NCI-H1092 (cell line): ENCODE measurements at places on chromosomes 1 and 21.

DNA sequence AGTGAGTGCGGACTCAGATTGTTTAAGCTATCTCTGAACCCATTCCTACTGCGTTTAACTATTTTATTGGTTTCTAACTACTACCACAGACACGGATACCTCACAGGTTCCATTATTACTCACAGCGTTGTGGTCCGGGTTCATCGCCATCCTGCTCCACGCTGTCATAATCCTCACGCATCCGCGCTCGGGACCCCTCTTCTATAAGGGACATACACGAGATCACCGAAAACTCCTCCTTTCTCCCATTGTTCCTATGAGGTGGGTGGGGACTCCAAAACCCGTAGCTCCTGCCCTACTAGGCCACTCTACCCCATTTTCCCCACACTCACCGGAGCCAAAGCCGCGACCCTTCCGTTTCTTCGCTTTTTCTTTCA lies 610 bp downstream of the RBM8A start:
- no peak for DNase-seq

DNA sequence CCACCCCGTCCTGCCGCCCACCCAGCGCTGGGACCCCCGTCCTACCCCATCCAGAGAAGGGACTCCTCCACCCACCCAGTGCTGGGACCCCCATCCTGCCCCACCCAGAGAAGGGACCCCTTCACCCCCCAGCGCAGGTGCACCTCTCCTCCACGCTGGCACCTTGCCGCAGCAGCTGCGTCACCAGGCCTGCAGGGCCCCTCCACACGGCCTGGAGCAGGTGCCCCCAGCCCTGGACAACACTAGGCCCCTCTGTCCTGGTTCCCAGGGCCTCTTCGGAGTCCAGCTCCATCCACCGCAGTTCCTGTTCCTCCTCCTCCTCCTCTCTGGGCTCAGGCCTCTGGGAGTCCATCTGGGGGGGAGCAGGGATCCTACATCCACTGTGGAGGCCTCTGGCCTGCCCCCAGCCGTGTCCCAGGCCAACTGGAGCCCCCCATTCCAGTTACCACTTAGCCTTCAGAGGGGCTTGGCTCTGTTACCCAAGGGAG lies 378 bp downstream of the ANKRD65 start:
- no peak for DNase-seq

- DNase-seq: no peak
Observed at GRCh38 chr1:3978990-3979325, 78.9 kb upstream of the C1orf174 start.

DNA sequence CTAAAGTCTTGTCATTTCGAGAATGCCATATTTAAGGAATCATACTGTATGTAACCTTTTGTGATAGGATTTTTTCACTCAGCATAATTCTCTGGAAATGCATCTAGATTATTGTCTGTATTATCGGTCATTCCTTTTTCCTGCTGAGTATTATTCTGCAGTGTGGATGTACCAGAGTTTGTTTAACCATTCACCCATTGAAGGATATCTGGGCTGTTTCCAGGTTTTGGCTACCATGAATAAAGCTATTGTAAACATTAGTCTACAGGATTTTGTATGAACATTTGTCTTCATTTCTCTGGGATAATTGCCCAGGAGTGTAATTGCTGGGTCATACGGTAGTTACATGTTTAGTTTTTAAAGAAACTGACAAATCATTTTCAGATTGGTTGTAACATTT lies 61.8 kb downstream of the ATP1A1 start:
- DNase-seq: no peak

- no peak for DNase-seq
Observed at GRCh38 chr1:100035214-100035613, 65.4 kb downstream of the SLC35A3 start.

- DNase-seq: no peak
Observed at GRCh38 chr1:115531631-115532264, 110.0 kb upstream of the VANGL1 start.

- DNase-seq: no peak
Observed at GRCh38 chr1:230627767-230628166, 14.5 kb upstream of the COG2 start.

DNA sequence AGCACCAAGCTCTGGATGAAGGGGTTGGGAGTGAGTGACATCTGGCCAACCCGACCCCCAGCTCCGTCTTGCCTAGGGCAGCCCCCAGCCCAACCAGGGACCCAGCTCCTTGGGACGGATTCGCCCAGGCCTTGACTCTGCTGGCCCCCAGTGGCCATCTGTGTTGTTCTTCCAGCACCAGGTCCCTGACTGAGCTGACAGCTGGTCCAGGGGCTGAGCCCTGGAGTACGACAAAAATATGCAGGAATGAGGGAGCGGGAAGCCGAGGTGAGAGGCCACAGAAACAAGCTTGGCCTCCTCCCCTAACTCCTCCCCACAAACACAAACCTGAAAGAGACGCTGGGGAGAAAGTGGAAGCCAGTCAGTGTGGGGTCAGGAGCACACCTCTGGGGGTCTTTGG lies 55.0 kb upstream of the PAX7 start:
- DNase-seq: peak; percentile 67

DNA sequence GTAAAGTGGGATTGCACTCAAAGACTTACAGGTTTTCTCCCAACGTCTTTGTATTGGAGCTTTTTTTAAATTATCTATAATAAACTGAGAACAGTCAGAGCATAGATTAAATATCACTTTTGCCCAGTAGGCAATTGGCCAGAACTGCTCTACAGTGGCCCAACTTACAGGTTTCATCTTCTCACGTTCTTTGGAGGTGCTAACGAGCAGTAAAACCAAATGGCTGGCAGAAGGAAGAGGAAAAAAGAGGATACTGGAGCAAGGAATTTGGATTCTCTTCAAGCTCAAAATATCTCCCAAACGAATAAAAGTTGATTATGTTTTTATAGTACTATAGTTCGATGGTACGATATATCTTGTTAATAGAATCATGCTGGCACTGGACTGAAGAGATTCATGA lies 201.1 kb downstream of the ROR1 start:
- no peak for DNase-seq

- no peak for DNase-seq
Observed at GRCh38 chr1:8096105-8097011, 70.2 kb upstream of the ERRFI1 start.

- no peak for DNase-seq
Observed at GRCh38 chr1:14300991-14301703, 297.3 kb upstream of the KAZN start.

DNA sequence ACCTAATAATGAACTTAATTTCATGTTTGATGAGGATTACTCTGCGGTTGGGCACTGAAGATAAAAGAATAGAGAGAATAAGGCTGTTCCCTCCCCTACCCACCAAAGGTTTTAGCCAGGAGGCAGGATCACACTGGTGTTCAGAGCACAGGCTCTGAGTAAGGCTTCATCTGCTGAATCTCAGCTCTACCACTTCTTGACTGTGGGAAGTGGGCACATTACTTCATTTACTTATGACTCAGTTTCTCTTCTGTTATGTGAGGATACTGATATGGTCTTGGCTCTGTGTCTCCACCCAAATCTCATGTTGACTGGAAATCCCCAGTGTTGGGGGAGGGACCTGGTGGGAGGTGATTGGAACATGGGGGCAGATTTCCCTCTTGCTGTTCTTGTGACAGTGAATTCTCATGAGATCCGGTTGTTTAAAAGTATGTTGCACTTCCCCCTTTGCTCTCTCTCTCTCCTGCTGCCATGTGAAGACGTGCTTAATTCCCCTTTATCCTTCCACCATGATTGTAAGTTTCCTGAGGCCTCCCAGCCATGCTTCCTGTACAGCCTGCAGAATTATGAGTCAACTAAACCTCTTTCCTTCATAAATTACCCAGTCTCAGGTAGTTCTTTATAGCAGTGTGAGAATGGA lies 79.7 kb downstream of the SMYD2 start:
- DNase-seq: no peak

DNA sequence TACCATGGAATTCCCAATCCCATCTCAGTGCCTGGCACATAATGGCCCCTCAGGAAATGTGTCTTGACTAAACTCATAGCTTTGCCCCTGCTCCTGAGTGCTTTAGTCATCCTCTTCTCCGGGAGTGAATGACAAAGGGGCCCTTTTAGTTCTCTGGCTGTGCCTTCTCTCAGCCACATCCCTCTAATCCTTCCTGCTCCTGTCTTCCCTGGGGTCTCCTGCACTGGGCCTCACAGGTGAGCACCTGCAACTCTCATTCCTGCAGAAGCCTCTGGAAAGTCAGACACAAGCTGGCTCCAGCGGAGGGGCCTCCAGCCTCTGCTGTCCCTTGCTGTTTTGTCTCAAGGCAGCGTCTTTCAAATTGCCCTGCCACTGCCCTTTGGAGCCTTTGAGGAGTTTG lies 14.0 kb upstream of the ETV3L start:
- DNase-seq: no peak

DNA sequence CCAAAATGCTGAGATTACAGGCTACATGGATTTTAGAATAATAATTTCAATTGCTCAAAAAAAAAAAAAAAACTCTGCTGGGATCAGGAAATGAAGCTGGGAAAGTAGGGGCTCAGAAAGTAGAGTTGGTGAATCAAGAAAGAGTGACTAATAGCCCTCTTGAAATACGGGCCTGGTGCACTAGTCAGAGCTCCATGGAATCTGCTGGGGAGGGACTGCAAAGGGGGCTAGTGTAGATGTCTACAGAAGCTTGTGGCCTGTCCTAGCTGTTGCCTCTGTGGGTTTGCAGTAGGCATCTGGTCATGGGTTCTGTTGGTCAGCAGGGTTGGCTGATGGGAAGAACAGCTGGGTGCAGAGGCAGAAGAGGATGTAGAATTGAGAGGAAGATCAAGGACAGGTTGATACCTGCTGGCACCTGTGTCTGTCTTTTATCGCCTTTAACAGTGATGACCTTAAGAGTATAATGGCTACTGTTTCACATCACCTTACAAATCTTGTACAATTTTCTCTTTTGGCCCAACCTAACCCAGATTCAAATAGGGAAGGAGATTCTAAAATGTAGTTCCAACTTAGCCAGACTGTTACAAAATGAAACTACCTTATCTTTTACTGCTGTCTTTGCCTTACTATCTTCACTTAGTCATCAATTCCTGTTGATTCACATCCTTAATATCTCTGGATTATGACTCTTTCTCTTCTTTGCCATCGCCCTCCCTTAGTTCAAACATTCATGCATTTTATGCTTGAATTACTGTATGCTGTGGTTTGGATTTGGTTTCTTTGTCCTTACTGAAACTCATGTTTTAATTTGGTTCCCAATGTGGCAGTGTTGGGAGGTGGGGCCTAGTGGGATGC lies 126.2 kb downstream of the GIPC2 start:
- no peak for DNase-seq
